GM23248 (cell line): ENCODE measurements at places on chromosomes 2 and 18.

- no peak for DNase-seq
Measured at GRCh38 chr18:7373441-7373840, 142.6 kb downstream of the LRRC30 start.

- peak; percentile 93 for DNase-seq
Measured at GRCh38 chr2:159982270-159982669, 80.1 kb downstream of the PLA2R1 start.

DNA sequence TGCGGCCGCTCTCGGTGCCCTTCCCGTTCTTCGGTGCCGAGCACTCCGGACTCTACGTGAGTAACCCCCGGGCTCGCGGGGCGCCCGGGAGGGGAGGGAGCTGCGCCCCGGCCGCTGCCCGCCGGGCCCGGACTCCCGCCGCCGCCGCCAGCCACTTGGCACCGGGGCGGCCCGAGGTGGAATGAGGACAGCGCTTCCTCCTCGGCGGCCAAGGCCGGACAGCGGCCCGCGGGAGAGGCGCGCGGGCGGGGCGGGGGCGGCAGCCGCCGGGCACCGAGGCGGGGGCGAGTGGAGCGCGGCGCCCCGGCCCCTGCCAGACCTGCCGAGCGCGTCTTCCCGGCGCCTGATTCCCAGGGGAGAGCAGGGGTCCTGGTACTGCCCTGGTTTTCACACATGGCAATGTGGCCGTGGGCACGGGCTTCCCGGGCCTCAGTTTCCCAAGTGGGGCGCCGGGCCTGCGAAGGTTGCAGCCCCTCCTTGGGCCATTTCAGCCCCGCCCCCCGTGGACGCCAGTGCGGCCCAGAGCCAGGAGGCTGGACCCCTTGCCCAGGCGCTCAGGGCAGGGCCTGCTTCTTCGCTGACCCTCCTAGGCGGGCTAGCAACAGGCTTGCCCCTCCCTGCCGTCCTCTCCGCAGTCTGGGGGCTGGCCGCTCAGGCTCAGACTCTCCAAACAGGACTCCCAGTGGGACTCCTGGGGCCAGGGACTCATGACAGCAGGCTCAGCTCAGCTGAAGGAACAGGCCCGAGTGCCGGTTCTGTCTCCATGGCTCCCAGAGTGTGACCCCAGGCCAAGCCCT, 775 bp downstream of the SNED1 start:
- peak; percentile 69 for DNase-seq

- no peak for DNase-seq
Measured at GRCh38 chr18:78542204-78542603, 437.4 kb upstream of the SALL3 start.

- no peak for DNase-seq
Measured at GRCh38 chr2:125696560-125696959, 959.4 kb upstream of the GYPC start.

- no peak for DNase-seq
Measured at GRCh38 chr2:19690429-19690828, 211.4 kb downstream of the TTC32 start.

- DNase-seq = peak; percentile 41
Measured at GRCh38 chr2:73176205-73176880, 26.0 kb upstream of the NOTO start.

DNA sequence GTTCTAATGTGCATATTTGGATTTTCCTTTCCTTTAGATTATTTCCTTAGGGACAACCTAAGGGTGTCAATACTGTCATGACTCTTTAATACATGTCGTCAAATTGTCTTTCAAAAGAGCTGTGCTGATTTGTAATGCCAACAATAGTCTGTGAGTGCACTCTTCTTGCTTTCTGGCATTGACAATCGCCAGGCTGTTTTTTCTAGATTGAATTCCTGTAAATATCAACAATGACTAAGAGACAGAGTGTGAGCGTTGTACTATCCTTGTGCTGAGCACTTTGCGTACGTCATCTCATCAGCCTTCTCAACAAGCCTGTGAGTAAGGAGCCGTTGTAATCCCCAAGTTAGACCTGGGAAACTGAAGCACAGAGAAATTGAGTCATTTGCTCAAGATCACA, 96.0 kb downstream of the ACOXL start:
- DNase-seq = peak; percentile 38

GRCh38 chr2:173990245-173990644, 25.1 kb upstream of the SP3 start:
- no peak for DNase-seq

DNA sequence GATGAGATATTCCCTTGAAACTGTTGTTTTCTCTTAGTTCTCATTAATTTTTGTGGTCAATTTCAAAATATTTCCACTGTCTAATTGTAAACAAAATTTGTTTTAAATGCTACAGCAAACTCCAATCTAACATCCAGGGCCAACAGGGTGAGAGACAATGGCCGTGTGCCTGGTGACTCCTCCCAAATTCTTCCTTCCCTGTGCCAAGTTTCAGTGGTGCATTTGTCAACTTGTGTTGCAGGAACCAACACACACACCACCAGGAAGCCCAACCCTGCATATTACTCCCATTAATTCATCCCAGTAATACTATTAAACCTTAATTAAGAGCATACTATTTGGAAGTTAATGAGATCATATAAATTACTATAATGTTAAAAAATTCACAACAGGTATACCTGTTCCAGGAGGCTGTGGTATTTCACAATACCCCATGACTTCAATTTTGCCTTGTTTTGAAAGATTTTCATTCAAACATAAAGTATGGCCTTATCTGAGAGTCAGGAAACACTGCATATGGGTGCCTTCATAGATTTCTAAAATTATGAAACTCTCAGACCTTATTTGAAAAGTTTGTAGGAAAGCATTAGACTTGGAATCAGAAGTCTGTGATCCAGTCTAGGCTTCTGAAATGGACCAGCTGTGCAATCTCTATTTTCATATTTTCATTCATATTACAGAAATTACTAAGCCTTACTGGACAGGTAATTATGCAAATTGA, 1.1 kb downstream of the SERPINB2 start:
- DNase-seq = peak; percentile 44

GRCh38 chr2:63525905-63526304, 62.4 kb downstream of the WDPCP start:
- DNase-seq = no peak

DNA sequence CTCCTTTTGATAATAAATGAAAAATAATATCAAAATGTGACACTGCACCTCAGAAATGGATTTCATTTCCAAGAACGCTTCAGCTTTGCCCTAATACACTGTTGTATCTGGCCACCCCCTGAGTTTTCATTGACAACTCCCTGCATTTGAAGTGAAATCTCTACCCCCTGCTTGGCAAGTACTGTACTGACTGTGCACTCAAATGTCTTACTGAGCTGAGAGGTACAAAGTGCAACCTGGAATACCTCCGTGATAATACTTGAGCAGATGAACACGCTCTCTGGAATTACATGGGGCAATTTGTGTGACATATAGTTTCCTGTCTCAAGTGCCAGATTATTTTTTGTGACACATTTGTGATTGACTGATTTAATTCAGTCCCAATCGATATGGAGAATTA, 231.1 kb downstream of the LRP1B start:
- no peak for DNase-seq

GRCh38 chr18:75503615-75504014, 76.1 kb upstream of the SMIM21 start:
- no peak for DNase-seq

- DNase-seq = no peak
Measured at GRCh38 chr2:50749216-50749615, 282.7 kb downstream of the NRXN1 start.

- no peak for DNase-seq
Measured at GRCh38 chr2:178066890-178067669, 5.5 kb downstream of the PDE11A start.

DNA sequence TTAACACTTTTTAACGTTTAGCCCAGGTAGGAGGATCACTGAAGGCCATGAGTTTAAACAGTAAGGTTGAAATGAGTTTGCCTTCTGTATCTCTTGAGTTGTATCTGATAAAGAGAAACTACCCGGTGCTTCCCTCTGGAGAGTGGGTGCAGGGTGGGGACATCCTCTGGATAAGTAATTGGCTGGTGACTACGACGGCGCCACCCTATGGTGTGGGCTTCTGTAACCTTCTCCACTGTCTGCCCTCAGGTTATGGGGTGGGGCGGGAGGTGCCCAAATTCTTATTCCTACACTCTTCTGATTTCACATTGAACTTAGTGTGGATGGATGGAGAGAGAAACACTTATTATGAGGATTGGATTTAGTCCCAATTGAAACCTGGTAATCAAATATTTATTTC, 68.8 kb downstream of the LDLRAD4 start:
- DNase-seq = no peak

DNA sequence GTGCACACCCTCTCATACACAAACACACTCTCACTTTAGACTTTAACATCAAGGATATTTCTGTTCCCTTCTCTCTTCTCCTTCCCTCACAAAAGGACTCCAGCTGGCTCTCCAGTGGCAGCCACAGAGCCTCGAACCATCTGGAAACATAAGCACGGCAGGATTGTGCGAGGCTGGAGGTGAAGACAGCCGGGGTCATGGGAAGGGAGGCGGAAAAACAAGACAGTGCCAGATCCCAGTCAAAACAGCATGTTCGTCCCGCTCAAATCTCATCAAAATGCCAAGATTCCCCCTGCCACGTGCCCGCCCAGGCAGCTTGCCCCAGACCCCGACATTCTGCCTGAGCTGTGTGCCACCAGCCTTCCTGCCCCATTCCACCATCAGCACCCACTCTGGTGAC, 180.3 kb downstream of the ZBTB7C start:
- no peak for DNase-seq

GRCh38 chr18:74963820-74964446, 245.0 kb downstream of the PTGR3 start:
- peak; percentile 67 for DNase-seq

- DNase-seq = peak; percentile 44
Measured at GRCh38 chr2:224870341-224870740, 154.2 kb upstream of the CCDC195 start.

DNA sequence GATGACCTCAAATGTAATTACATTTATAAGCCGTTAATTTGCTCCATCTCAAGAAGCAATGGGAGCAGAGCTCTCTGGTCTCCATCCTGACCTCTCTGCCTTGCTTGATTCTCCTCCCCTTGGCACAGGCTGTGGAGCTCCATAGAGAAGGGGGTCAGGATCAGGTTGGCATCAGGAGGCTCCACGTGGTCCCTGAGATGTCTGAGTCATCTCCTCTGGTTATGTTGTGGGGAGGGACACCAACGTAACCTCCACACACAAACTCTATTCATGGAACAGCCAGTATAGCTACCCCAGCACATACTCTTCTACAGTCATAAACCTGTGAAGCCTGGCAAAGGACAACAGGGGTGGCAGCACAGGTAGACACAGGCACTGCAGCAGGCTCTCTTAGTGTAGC, 29.0 kb downstream of the TRABD2A start:
- DNase-seq = no peak

- peak; percentile 45 for DNase-seq
Measured at GRCh38 chr18:29191263-29191662, 1014.3 kb upstream of the CDH2 start.

DNA sequence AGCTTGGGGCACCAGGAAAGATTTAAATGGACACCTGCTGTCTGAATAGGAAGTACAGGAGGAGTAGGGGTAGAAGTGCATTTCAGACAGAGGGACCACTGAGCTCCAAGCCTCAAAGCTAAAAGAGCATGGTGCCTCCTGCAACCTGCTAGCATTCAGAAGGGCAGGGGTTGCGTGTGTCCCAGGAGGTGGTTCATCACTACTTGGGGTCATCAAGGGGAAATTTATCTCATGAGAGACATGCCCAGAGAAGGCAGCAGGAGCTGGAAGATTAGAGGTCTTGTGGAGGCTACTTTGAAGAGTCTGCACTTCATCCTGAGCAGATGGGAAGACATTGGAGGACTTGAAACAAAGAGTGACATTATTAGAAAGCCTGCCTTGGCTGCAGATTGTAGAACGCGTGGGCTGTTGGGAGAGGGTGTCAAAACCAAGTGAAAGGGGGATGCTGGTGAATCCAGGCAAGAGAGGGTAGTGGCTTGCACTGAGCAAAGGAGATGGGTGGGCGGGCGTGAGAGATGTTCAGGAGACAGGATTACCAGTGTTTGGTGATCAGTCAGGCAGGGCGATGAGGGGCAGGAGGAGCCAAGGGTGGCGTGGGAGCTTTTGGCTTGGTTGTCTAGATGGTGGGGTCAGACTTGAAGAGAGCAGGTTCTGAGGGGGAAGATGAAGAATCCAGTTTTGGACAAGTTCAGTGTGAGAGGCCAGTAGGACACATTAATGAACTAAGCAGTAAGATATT, 154.0 kb downstream of the DYSF start:
- DNase-seq = no peak

- peak; percentile 30 for DNase-seq
Measured at GRCh38 chr2:150467621-150467963, 19.9 kb downstream of the RND3 start.

DNA sequence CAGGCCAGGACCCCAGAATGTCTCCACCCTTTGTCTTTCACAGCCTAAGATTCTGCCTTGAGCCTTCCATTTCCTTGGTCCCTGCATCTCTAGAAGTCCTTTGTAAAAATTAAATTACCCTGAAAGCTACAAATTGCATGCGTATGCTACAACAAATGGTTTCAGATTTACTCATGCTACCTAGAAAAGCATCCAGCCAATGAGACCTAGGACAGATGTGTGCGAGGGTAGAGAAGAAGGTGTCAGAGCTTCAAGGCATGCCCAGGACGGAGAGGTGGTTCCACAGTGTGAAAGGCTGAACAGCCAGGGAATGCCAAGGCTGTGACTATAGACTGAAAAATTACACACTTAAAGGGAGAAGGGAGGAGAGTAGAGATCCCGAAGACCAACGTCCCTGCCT, 40.2 kb downstream of the CCBE1 start:
- DNase-seq = no peak

DNA sequence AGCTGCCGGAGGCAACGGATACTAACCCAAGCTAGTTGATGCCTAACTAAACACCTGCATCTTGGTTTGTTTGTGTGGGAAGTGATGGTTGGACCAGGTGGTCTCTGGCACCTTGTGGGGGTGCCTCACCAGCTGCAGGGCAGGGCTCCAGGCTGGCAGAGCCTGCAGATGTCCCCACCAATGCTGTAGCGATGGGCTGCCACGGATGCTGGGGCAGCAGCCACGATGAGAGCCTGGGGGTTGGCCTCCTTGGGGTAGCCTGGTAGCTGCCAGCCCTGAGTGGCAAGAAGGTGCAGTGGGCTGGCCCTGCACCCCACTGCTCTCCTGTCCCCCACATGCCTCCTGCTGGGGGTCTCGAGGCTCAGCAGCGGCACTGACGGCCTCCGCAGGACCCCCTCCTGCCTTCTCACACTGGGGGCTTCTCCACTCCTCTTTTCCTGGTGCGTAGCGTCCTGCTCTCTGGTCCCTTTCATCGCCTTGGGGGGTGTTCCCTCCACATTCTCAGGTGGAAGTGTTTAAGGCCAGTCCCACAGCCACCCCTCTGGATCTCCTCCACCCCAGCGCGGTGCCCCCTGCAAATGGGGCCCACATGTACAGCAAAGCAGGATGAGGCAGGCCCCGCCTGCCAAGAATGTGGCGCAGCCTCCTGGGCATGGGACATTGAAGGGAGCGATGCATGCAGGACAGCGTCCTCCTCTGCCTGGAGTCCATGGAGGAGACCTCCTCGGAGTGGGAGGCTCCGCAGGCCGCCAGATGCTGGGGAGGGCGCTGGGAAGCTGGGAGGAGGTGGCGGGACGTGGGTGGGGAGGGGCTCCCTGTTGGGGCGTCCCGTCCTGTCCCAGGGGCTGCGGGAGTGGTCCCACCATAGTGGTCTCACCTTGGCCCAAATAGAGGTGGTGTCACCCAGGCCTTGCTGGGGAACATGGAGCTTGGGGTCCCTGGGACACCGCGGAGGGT, 173.1 kb downstream of the ASB1 start:
- DNase-seq = no peak

- DNase-seq = no peak
Measured at GRCh38 chr2:46050489-46050888, 246.7 kb upstream of the EPAS1 start.

GRCh38 chr2:1823187-1824169, 79.2 kb upstream of the PXDN start:
- no peak for DNase-seq

- no peak for DNase-seq
Measured at GRCh38 chr2:105760639-105761337, 16.1 kb downstream of the NCK2 start.
